ENCODE measurements at places on chromosomes 1 and 21.

DNA sequence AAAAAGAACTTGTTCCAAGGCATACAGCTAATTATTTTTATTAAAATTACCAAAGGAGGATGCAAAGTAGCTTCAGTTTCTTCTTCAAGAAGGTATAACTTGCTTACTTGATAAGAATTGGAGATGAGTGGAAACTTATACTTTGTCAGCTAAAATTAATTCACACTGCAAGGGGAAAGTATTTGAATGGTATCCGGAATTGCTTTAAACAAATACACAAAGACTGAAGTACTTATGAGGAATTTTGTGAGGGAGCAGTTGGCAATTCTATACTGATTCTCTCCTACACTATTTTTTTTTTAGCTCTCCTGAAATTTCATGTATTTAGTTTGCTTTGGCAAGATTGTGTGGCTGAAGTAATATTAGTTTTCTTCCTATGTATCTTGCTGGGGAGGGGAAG is 39.2 kb upstream of the GRIK1 start:
- DNase-seq = no peak

DNA sequence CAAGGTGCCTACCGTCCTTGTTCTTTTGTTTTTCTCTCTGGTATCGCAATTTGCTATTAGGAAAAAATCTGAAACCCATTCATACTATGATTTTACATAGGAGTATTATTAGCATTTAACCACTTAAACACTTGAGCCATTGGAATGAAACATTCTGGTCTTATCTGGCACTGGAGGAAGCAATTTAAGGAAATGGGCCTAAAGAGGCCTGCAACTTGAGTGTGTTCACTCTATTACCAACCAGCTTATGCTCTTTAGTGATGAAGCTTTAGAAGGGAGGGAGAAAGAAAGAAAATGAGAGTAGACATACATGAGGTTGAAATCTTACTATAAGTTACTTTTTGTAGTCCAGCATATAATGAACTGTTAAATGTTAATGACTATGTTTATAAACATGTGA is 5.7 kb downstream of the GJA5 start:
- DNase-seq = no peak

DNA sequence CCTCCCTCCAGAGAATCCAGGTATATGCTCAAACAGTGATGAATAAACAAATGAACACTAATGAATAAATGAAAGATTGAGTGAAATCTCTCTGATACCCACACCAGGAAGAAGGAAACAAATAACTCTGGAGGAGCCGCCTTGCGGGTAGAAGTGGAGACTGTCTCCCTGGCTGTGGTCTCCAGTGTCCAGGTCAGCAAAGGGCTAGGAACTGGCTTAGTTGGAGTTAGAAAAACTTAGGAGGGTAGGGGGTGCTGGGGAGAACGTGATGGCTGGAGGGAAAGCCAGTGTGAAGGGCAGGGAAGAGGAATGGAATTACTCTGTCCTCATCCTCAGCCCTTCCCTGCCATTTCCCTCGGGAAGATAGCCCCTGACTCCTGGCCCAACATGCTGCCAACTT is 537 bp downstream of the RHBDL2 start:
- no peak for DNase-seq

- DNase-seq = no peak
These were observed 9.8 kb upstream of the FCRL1 start for GRCh38 chr1:157829711-157830110.

GRCh38 chr1:154999571-155000410 is 2.8 kb upstream of the ZBTB7B start:
- DNase-seq = no peak

GRCh38 chr1:17586172-17586964 is 46.9 kb downstream of the ARHGEF10L start:
- peak; percentile 68 for DNase-seq

DNA sequence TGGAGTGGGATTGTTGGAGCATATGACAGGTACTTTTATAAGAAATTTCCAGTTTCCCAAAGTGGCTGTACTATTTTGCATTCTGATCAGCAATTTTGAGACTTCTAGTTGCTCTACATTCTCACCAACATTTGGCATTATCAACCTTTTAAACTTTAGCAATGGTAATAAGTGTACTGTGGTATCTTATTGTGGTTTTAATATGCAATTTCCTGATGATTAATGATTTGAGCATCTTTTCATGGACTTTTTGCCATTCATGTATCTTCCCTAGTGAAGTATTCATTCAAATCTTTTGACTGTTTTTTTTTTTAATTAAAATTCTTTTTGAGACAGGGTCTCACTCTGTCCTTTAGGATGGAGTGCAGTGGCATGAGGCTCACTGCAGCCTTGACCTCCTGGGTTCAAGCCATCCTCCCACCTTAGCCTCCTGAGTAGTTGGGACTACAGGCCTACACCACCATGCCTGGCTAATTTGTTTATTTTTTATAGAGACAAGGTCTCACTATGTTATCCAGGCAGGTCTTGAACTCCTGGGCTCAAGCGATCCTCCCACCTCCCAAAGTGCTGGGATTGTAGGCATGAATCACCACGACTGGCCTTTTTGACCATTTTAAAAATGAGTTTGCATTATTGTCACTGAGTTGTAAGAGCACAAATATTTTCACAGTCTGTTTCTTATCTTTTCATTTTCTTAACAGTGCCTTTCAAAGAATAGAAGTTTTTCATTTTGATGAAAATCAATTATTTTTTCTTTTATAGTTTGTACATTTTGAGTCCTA is 7.8 kb upstream of the SLC6A9 start:
- no peak for DNase-seq

DNA sequence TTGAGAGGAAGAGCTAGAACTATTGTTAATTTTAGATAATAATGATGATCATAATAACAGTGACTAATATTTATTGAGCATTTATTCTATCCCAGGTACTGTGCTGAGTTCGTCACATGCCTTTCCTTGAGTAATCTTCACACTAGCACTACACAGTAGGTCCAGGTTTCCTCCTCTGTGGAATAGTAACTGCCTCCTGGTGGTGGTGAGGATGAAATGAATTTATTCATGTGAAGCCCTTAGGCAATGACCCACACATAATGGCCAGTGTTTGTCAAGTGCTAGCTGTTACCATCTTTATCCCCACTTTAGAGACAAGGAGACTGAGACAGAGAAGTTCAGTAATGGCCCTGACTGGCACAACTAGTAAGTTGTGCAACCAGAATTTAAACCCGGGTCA is 5.9 kb downstream of the NIPAL3 start:
- no peak for DNase-seq

DNA sequence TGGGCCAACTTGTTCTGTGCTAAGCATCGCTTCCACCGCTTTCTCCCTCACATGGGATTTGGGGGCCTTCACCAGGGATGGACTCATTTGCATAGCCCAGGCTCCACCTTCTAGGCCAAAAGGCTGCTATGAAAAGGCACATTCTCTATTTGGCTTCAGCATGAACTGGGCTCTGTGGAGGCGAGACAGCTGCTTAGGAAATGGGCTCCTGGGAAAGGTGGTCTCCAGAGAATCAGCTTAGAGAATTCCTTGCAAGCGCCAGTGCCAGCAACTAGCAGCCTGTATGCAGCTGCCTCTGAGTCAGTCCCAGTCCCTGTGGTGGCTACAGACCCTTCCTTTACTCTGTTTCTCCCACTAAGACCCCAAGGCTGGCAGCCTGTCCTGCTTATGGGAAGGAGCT is 214.5 kb downstream of the HIVEP3 start:
- no peak for DNase-seq

GRCh38 chr1:240031009-240031408 is 60.7 kb upstream of the FMN2 start:
- peak; percentile 93 for DNase-seq

All from HS-27A (cell line).